ENCODE measurements at places on chromosomes 2 and 18. TPM values are rescaled to one million over a fixed set of nuclear protein-coding genes. Genes with fewer than 3 reads are reported as not detected.

- no peak for DNase-seq
Measured at GRCh38 chr2:60926741-60927552, 45.6 kb downstream of the REL start.

DNA sequence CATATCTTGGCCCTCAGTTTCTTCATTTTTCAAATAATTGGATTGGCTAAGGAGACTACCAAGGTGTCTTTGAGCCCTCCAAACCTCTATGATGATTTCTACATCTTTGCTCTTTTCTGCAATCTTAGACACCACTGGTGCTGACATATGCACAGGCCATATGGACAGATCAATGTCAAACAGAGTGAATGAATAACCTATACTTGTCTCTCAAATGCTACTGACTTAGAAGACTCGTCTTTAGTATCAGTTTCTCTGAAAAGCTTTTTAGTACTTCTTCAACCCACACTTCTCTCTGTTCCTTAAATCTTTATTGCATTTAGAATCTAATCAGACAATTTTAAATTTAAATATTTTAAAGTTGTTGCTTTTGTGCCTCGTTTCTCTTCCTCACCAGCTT is 258.2 kb downstream of the LTBP1 start:
- DNase-seq = no peak

DNA sequence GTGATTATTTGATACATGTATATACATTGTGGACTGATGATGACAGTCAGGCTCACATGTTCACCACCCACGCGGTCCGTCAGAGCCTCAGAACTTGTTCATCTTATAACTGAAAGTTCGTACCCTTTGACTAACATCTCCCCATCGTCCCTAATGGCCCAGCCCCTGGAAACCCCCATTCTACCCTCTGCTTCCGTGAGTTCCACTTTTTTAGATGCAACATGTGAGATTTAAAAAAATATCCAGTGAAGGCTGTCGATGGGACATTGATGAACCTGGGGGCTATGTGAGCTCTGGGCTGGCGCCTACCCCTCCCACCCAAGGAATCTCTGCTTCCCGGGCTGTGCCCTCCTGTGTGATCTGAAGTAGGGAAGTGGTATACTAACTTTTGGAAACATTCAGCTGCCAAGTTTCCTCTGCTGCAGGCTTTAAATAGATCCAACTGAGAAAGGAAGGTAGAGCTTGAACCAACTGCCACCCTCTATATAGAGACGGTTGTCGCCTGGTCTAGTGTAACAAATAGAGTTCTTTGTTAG is 163.8 kb downstream of the FAM210A start:
- DNase-seq = no peak

- DNase-seq = no peak
Measured at GRCh38 chr18:23317975-23318675, 135.0 kb upstream of the RIOK3 start.

DNA sequence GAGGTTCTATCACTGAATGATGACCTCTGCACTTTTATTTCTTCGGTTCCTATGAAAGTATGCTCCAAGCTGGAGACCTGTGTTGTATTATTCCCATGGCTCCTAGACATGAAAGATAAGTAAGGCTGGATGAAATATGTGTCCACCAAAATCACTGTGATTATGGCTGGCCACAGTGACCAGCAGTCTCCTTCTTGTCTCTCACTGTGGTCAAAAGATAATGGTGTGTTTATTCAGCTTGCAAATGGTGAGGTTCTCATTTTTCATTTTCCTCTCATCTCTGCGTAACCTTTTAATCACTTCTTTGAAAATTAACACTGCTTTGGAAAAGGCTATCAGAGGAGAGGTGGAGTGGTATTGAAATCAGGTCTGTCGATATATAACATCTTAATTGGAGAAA is 107.8 kb upstream of the DAPL1 start:
- DNase-seq = no peak

- no peak for DNase-seq
Measured at GRCh38 chr18:35953688-35954087, 18.8 kb upstream of the RMP24 start.

- DNase-seq = no peak
Measured at GRCh38 chr2:67919490-67919889, 143.3 kb downstream of the C1D start.

Gene DYNAP
- not detected for total RNA-seq

Gene PROKR1
- total RNA-seq = not detected

Gene LCT
- not detected for total RNA-seq

Gene UBXN4
- 74.2 TPM for total RNA-seq

Gene TEKT4
- total RNA-seq = not detected
